ENCODE measurements at places on chromosomes 2 and 18.

DNA sequence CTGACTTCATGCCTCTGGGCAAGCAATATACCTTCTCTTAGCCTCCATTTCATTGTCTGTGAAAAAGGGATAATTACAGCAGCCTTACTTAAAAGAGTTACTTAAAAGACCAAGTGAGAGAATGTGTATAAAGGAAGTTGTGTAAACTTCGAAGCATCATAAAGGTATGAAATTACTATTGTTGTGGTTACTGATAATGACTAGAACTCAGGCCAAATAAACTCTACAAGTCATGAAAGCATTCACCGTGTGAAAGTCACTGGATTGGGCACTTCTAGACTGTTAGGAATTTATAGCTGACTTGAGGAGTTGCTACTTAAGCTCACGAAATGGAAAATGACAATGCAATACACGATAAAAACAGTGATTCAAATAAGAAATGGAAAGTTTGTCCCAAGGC lies 67.4 kb upstream of the HAAO start:
- DNase-seq = peak; percentile 15

- DNase-seq = no peak
Observed at GRCh38 chr2:232349946-232350635, 28.5 kb upstream of the ALPP start.

DNA sequence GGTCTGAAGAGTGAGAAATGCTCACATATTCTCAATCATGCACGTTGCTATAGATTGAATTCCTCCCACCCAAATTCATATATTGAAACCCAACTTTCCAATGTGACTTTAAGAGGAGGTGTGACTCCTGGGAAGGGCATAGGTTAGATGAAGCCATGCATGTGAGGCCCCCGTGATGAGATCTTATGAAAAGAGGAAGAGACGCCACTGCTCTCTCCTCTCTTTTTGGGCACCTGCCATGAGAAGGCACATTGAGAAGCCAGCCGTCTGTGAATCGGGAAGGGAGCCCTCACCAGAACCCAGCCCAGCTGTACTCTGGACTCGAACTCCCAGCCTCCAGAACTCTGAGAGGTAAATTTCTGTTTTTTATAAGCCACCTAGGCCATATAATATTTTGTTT lies 842.6 kb upstream of the SALL3 start:
- no peak for DNase-seq

DNA sequence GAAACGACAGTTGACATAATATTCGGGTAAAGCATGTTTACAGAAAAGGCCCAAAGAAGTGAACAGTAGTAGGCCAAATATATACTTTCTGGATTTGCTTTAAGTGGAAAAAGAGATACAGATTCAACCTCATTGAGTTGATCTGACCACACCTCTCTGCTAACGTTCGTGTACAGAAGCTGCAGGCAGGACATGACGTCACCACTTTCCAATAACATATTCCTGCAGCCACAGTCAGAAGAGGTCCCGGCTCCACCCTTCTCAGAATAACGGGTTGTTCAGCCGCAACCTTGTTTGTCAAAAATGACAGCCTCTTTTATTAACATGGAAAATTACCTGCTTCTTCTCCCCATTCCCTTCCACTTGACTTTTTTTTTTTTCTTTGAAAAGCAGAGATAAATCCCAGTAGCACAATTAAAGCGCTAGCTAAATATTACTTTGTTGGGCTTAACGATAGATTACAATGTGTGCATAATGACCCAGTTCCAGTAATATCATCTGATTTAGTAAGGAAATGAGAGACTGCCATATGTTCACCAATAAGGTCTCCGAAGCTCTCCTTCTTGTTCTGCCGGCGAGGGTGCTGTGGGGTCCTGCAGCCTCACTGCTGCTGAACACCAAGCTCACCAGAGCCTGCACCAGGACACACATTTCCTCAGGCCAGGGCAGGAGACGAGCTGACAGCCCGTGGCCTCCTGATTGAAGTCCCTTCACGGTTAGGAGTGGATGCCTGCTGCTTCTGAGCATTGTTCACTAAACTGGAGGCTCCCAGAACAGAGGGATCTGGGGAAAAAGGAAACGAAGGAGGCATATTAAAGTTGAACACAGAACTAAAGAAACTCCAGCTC lies 451.0 kb upstream of the SALL3 start:
- DNase-seq = no peak

DNA sequence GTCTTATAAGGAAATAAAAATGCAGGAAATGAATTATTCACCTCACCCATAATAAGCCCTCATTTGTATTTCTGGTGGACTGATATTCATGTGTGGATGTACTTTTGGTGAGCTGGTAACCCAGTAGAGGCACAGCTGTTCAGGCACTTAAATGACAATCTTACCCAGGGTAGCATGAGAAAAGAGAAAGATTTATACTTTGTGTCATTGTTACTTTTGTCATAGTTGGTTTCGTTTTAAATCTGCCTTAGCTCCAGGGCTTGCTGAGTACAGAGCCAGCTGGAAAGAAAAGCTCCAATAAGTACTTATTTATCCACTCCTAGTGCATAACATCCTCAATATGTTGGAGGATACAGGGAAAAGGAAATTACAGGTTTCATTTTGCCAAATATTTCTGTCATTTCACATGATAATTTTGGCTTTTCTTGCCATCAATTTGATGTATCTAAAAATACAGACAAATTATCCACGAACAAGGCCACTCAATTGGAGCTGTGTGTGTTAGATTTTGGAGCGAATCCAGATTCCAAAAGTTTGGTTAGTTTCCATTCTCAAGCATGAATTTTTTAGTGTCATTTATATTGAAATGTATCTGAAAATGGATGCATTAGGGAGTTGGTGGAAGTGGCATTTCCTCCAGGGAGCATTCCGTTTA lies 1276.1 kb upstream of the FAM98A start:
- DNase-seq = no peak

- DNase-seq = peak; percentile 76
Observed at GRCh38 chr2:66840321-66841002, 405.5 kb downstream of the MEIS1 start.

- DNase-seq = no peak
Observed at GRCh38 chr2:191128172-191128910, 22.5 kb downstream of the STAT4 start.

- DNase-seq = peak; percentile 41
Observed at GRCh38 chr2:38829971-38830370, 45.8 kb downstream of the DHX57 start.

DNA sequence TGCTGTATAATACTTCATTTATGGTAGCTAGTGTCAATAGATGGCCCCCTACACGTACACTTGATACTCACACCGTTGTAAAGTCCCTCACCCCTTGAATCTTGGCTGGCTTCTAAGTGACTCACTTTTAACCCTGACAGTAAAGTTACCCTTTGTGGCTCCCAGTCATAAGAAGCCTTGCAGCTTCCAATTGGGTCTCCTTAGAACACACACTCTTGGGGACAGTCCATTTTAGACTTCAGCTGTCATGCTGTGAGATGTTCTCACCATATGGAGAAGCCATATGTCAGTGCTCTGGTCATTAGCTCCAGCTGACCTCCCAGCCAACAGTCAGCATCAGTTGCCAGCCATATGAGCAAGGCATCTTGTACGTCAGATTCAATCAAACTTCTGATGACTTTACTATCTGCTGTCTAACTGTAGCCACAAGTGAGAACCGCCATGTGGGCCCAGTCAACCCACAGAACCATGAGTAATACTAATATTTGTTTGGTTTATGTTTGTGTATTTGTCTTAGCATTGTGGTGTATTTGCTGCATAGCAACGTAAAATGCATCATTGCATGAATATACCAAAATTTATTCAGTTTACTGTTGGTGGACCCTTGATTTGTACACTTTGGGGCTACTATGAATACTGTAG lies 68.3 kb downstream of the PTPN4 start:
- no peak for DNase-seq

- DNase-seq = no peak
Observed at GRCh38 chr2:225472161-225472560, 72.7 kb downstream of the NYAP2 start.

DNA sequence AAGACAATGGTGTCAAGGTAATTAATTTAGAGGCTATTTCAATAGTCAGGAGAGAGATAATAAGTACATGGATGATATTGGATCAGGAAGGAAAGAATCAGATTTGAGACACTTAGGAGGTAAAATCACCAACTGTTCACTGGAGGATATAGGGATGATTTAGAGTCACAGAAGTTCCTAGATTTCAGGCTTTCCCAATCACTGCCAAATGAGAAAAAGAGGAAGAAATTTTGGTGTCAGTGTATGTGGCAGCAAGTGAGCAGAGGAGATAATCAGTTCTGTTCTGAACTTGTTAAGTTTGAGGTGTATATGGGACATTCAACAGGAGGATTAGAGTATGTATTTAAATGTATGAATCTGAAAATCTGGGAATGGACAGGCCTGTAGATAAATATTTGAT lies 640.4 kb downstream of the NR4A2 start:
- no peak for DNase-seq

DNA sequence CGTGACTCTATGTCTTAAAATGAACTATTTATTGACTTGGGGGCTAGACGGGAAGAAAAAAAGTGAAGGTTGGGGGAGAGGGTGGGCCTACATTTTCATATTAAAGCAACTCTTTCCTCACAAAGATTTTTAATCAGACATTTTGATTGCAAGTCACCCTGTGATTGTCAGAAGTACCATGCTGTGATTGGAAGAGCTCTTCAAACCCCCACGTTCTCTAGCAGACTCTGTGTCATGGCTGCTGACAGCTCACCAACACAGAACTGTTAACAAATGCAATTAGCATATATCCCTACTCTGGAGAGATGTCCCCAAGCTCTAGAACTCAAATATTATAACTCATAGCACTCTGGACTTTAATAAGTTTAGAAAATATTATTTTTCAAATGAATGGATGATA lies 428.4 kb upstream of the DCC start:
- DNase-seq = no peak

- no peak for DNase-seq
Observed at GRCh38 chr2:151919786-151920185, 91.6 kb upstream of the ARL5A start.

- peak; percentile 48 for DNase-seq
Observed at GRCh38 chr18:9612215-9612830, 2.0 kb downstream of the PPP4R1 start.

DNA sequence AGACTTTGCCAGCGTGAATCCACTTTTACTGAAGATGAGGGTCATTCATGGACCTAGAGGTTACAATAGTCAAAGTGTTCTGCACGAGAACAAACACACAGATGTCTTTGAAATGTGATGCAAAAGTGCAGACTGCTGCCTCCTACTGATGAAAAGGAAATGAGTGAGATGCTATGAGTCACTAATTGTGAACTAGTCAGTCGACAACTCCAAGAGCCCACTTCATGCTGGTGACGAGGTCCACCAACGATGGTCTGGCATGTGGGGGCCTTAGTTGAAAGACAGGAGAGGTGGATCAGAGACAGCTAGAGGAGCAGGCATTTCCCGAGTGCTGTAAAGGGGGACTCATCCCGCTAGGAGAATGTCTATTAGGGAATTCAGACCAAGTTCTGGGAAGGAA lies 17.1 kb upstream of the ZNF236 start:
- peak; percentile 21 for DNase-seq

GRCh38 chr18:2963048-2963447 lies 49.9 kb downstream of the LPIN2 start:
- DNase-seq = no peak

DNA sequence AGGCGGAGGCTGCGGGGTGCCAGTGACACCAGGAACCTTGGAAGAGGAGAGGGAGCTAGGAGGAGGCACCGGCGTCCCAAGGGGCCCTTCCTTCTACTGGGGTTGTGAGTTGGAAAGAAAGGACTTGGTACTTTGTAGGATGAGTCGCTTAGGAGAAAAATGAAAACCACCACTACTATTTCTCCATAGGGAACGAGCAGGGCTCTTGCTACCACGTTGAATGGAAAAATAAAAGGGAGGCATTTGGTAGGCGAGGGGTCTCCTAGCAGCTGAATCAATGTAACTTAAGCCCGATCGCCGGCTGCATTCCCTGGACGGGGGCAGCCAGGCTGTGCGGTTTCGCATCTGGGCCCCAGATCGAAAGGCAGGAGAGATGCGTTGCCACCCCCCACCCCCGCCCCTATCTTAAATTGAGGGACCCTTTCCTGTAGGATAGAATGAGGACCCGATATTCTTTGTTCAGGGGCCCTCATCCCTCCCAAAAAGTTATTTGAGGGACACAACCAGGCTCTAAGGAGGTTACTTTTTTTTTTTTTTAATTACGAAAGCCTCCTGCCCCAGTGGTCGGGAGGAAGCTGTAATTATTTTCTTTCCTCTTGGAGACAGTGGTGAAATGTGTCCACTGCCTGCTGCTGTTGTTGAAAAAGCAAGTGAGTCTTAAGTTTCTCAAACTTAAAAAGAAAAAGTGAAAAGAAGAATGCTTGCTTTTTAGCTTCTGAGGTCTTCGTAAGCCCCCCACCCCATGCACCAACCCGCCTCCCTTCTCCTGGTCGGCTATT lies 1.3 kb downstream of the IGFBP2 start:
- no peak for DNase-seq

DNA sequence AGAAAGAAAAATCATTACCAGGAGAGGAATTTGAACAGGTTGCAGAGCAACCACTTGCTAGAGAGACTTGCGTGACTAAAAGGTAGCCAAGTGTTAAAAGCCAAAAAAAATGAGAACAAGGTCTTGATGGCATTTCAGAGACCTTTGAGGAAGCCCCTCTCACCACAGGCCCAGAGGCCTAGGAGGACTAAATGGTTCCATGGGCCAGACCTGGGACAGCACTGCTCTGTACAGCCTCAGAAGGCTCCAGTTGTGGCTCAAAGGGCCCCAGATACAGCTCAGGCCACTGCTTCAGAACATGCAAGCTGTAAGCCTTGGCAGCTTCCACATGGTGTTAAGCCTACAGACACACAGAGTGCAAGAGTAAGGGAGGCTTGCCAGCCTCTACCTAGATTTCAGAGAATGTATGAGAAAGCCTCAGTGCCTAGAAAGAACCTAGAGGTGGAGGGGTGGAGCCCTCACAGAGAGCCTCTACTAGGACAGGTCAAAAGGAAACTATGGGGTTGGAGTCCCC lies 15.3 kb downstream of the CNDP1 start:
- DNase-seq = no peak

DNA sequence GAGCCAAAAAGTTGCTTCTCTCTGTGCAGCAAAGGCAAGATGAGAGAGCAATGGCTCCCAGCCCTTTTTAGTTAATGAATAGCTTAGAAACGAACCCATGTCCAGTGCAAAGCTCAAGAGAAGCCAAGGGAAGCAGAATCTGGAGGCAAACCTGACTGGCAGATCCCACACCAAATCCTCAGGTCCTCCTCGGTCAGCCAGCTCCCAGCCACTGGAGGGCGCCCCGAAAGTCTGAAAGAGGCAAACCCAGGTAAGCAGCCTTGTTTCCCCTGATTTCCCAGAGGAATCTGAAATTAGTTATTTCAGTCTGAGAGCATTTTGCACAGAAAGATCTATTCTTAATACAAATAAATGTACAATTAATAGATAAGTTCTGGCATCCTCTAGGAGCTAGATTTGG lies 71.3 kb upstream of the PID1 start:
- no peak for DNase-seq

Data from fibroblast of skin of right quadriceps (primary cell).